ENCODE measurements at places on chromosomes 6 and 20. TPM values are rescaled to one million over a fixed set of nuclear protein-coding genes. Genes with fewer than 3 reads are reported as not detected.

The MLIP gene
- total RNA-seq: 18.4 TPM

The NHLRC1 gene
- 2.8 TPM for total RNA-seq

The SLC22A3 gene
- total RNA-seq: 34.5 TPM

The RIPOR3 gene
- total RNA-seq: 20.1 TPM

The HCRTR2 gene
- not detected for total RNA-seq

The RAB44 gene
- total RNA-seq: 0.08 TPM

The GSTA2 gene
- 45.2 TPM for total RNA-seq

The FANCE gene
- total RNA-seq: 1.1 TPM

DNA sequence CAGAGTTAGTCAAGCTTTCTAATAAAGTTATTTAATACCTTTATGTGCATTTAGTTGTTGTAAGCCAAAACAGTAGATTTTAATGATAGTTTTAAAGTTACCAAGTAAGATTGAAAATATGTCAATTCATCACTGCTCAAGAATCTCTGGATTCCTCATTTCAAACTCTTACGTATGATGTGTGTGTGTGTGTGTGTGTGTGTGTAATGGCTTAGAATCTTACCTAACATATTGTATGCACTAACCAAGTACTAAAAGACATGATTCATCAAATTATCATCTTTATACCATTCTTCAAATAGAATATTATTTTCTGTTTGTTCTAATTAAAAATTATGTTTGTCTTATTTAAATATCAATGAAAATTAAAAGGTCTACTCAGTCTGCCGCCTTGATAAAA lies 41.5 kb upstream of the ZNF337 start:
- no peak for DNase-seq

DNA sequence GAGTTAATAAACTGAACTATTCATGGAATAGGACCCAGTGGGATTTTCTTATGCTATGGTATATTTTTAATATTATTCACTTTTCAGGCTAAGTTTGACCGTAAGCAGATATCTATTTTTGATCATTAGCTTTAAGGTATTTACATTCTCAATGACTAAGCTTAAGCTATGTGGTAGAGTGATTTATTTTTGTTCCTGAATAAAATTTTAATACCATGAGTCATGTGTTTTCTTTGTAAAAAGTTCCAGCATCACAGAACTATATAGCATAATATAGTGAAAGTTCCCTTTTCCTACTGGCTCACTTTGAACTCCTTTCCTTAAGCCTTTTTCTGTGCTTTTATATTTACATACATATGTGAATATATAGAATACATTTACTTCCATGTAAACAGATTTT lies 75.8 kb downstream of the BCKDHB start:
- no peak for DNase-seq

- DNase-seq: no peak
These were observed 283.7 kb downstream of the DHX35 start for GRCh38 chr20:39245685-39246311.

DNA sequence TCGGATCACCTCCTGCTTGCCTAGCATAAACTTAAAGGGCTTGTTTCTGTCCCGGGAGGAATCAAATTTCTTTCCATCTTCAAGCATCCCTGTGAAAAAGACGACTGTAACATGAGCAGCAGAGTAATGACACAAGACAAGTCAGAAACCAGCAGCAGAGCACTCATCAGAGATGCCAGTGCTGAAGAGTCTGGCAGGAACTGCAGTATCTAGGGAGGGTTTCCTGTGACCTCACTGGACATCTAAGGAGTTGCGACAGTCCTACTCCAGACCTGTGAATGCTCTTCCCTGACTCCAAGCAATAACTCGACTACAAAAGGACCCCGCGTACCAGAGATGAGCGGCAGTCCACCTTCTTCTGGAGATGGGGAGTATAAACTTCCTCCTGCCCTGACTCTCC lies 17.3 kb downstream of the FKBP1A start:
- DNase-seq: no peak

GRCh38 chr6:66948106-66948505 lies 1241.1 kb upstream of the EYS start:
- DNase-seq: no peak

DNA sequence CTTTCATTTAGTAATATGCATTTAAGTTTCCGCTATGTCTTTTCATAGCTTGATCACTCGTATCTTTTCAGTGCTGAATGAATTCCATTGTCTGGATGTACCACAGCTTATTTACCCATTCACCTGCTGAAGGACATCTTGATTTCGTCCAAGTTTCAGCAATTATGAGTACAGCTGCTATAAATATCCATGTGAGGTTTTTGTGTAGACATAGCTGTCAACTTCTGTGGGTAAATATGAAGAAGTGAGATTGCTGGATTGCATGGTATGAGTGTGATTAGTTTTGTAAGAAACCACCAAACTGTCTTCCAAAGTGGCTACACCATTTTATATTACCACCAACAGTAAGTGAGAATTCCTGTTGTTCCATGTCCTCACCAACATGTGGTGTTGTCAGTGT lies 79.2 kb upstream of the STMND1 start:
- DNase-seq: no peak

DNA sequence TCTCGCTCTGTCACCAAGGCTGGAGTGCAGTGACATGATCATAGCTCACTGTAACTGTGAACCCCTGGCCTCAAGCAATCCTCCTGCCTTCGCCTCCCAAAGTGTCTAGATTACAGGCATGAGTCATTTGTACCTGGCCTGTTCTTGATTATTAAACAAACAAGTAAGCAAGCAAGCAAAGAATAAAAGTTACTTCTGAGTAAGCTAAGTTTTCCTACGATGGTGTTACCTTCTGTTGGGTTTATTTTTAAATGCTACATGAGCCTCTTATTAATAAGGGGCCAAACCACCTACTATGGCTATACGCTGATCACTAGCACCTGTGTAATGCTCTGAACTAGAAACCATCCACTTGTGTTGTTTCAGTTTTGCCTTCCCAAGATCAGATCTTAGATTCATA lies 50.8 kb downstream of the IL22RA2 start:
- no peak for DNase-seq

- no peak for DNase-seq
These were observed 2.4 kb downstream of the NUS1 start for GRCh38 chr6:117677553-117678141.

DNA sequence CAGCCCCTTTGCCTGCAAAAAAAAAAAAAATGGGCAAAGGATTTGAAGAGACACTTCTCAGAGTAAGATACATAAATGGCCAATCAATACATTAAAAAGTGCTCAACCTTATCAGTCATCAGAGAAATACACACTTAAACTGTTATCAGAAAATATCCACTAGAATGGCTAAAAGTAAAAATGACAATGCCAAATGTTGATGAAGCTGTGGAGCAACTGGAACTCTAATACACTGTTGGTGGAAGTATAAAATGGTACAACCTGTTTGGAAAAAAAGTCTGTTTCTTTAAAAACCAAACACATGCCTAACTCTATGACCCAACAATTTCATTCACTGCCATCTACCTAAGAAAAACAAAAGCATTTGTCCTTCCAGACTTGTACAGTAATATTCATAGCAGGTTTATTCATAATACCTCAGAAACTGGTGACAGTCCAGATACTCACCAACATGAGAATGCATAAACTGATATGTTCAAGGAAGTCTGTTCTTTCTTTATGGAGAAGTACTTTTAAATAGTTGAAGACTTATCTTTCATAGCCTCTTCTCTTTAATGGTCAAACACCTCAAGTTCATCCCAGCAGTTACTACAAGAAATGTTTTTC lies 378.4 kb upstream of the RUNX2 start:
- DNase-seq: no peak

- DNase-seq: no peak
These were observed 916 bp downstream of the PABPC1L start for GRCh38 chr20:44910690-44911262.

GRCh38 chr20:34083137-34083536 lies 28.9 kb downstream of the EIF2S2 start:
- DNase-seq: peak; percentile 54

DNA sequence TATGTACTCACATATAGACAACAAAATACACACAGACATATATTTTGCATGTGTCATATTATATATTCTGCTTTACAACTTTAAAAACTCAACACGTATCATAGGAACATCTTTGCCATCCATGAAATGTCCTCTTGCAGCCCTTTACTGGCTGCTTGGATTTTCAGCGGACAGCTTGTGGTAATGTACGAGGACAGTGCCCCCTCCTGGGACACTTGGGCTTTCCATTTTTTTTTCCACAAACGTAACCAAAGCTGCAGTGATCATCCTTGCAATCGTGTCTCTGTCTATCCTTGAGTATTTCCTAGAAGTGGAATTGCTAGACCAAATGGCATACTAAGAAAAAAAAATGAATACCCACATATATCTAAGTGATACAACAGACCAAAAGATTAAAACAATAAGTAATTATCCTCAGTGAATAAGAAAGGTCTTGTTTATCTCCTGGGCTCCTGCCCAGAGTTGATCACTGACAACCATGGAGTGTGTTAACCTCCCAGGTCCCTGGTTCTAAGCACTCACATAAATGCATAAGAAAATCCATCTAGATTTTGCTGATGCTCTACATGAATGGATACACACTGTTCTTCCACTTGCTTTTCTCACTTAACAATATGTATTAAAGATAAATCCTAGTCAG lies 18.1 kb downstream of the BPI start:
- DNase-seq: no peak

- no peak for DNase-seq
These were observed 9.2 kb downstream of the SYNDIG1 start for GRCh38 chr20:24478584-24478983.

DNA sequence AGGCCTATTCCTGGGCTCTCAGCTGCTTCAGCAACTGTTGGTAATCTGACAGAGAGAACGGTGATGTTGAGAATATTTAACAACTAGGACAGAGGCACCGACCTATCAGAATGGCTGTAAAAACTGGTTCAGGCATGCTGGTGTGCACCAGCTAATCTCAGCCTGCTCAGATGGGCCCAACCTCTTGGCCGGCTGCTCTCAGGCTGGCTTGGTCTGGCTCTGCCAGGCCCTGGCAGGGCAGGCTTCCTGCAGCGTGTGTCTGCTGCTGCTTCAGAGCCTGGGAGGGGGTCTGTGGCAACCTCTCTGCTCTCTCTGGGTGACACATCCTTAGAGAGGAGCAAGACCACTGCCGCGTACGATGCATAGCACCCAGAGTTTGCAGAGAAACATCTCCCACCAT lies 4.8 kb downstream of the SLC2A12 start:
- DNase-seq: no peak

DNA sequence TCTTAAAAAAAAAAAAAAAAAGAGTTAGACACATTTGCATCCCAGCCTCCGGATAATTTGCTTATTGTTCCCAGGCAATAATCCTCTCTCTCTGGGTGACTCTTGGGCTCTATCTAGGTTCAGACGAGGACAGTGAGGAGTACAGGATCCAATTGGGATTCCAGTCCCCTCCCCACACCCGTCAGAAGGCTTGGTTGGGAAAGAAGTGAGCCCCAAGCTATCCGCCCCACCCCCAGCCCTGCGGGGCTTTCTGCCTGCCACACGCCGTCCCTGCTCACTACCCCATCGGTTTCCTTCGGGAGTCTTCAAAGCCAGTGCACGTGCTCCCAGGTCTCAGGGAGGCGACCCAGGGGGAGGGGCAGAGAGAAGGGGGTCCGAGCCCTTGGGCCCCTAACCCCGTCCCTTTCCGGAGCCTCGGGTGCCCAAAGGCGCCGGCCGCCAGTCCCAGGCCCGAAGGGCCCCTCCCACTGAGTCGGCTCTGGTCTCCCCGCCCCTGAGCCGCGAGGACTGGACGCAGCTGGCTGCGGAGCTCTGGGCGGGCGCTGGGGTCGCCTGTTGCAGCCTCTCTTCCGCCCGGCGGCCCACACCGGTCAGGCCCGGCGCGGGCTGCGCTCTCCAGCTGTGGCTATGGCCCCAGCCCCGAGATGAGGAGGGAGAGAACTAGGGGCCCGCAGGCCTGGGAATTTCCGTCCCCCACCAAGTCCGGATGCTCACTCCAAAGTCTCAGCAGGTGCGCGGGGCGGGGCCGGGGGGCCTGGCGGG lies 2.5 kb downstream of the MYMX start:
- DNase-seq: peak; percentile 80

GRCh38 chr6:95693108-95693507 lies 115.8 kb downstream of the MANEA start:
- DNase-seq: no peak

DNA sequence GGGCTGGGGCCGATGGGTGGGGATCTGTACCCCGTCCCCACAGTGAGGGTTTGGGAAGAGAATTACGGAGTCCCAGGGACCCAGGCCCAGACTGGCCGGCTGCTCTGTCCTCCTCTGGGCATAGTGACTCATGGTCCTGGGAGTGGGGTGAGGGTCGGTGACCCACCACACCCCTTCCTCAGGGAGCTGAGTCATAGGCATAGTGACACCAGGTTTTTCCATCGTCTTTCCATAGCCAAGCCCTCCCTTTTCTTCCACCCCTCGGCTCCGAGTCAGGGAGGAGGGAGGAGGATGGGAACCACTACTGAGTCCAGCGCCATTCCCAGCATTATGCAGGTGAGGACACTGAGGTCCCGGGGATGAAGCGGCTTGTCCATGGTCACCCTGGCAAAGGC lies 8.9 kb downstream of the CYP21A2 start:
- DNase-seq: no peak

DNA sequence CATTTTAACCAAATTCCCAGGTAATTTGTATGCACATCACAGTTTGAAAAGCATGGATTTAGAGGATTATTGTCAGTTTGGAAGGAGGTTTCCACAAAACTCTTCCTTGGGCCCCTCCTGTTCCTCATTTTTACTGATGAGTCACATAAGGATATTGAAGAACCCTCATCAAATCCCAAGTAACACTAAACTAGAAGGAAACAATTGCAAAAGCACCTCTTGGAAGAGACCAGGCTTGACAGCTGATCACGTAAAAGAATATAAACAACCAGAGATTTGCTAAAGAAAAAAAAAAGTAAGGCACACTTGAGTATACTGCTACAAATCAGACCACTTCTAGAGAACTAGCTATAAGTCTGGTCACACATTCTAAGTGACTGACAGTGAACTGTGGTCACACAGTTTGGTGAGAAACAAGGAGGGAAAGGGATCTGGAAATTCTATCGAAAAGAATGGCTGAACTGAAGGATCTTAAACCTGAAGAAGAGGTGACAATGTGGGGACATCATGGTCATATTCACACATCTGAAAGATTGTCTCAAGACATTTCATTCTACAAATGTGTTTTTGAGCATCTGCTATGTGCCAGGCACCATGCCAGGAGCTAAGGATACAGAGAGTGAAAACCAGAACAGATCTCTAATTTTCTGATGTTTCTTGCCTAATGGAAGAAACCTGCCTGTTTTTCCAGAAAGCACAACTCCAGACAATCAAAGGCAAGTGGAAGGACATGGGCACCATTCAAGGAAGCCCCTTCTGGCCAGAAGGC lies 24.1 kb downstream of the ZHX3 start:
- no peak for DNase-seq

DNA sequence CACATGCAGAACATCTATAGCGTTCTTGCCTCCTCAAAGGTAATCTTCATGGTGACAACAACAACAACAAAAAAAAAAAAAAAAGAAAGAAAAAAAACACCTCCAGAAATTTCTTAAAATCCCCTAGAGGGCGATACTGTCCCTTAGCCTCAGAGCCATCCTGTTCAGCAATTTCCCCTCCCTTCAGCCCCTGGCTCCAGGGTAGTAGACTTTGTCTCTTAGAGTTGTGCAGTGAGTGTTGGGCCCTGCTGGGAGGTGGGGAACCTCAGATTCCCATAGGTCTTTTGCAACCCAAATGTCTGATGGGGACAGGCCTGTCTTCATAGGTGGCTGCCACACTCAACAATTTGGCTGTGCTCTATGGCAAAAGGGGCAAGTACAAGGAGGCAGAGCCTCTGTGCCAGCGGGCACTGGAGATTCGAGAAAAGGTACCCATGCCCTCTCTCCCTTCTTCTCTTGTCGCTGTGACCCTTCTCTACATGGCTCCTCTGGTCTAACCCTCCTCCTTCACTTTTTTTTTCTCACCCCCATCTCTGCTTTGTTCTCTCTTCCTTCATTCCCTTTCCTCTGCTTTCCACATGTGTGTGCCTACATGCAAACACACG lies 6.0 kb upstream of the PTK7 start:
- DNase-seq: no peak
